Activated naive CD4-positive, alpha-beta T cell treated with anti-CD3 and anti-CD28 coated beads for 36 hours (primary cell): ENCODE measurements at places on chromosomes 6 and 20.

- no peak for DNase-seq
These were observed 50.5 kb upstream of the TRIM26 start for GRCh38 chr6:30263734-30264133.

DNA sequence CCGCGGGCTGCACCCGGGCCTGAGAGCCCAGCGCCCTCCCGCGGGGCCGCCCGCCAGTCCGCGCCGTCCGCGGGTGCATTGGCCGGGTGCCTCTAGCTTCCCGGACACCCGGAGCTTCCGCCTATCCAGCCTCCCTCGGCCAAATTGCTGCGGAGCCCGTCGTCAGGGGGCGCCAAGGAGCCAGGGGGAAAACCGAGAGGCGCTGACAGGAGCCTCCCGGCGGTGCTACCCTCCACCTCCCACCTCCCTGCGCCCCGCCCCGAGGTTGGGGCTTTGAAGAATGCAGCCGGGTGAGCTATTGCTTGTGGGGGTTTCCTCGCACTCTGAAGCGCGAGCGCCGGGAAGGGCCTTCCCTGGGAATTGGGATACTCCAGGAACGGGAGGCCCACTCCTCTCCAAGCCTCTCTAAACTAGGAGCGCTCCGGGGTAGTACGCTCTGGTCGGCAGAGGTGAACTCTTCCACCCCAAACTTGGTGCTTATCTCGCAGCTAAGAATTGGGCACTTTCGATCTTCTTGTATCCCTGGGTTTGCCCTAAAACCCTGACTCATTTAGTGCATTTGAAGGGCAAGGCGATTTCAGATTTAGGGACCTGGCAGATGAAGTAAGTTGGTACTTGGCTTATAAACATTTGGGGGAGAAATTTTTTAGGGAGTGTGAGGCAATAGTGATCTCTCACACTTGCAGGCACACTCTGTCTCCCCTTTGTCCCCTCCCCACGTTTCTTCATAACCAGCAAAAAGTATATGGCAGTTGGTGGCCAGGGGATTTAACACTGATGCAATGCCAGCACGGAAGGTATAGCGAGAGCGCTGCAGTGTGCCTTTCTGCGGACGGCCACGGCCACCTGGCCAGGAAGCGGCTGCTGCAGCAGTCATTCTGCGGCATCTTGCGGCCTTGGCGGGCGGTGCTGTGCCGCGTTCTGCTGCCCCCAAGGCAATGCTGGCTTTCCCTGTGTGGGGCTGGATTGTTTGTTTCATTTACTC is 556 bp downstream of the BEND6 start:
- peak; percentile 85 for DNase-seq

DNA sequence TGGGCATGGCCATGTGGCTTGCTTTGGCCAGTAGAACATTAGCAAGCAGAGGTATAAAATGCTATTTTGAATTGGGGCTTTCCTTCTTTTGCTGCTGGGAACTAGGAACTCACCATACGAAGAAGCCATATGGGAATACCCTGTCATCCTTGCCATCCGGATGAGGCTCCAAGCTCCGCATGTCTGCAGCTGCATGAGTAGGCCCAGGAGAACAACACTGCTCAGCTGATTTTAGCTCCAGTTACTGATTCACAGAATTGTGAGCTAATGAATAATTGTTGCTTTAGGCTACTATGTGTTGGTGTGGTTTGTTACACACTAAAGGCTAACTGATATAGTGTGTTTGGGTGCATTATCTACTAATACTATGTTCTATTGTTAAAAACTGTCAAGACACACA is 2.7 kb upstream of the PLCB4 start:
- DNase-seq: no peak

DNA sequence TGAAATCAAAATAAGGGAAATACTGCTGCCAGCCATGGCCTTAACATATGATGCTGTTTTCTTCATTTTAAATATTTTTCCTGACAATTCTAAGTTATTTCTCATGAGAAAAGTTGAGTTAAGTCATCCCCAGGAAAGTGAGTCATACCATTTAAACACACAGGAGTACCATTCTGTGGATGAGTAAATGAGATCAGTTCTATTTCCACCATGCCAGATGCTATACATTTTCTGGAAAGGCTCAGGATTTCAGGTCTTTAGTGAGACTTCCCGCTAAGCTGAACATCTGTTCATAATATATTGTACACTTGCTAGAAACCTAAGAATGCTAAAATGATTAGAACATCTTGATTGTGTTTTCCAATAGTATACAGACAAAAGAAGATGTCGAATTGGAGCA is 256.2 kb upstream of the MANEA start:
- no peak for DNase-seq

DNA sequence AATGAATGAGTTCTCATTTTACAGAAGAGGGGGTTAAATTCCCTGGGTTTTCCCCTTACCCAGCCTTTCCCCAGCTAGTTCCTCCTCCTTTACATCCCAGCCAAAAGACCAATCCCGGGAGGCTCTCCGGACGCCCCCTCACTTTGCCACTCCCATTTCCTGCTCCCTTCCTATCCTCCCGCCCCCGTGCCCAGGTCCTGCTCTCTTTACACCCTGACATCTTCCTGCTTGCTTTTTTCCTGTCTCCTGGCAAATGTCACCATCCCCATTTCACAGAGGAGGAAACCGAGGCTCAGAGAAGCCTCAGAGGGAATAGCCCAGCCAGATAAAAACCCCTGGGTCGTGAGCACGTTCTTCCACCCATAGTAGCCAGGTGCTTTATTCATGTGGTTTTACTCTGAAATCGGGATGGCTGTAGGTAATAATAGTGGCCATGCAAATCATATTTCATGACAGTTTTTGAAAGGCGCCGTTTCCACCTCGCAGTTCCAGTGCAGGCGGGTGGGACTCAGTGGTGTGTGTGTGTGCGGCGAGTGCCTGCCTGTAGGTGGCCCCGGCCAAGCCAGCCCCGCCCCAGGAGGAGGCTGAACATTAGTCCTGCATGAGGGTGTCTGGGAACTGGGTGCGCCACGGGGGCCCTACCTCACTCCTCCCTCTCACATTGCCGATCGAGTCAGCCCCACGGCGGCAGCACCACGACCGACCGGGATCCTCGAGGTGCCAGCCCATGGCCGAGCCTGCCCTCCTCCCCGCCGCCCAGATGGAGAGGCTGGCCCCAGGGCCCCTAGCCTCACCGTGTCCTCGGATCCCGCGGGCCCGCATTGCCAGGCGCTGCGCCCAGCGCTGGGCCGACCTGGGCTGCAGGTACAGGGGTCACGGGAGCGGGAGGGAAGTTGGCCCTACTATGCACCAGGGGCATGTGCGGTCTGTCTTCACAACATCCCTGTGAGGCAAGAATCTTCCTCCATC is at the start of gene ARHGAP40:
TSS of gene ARHGAP40 (plus strand) at position 594 of the 969 bp plus-strand sequence.
- DNase-seq: peak; percentile 48

GRCh38 chr6:98909236-98909635 is 38.5 kb downstream of the FBXL4 start:
- no peak for DNase-seq

DNA sequence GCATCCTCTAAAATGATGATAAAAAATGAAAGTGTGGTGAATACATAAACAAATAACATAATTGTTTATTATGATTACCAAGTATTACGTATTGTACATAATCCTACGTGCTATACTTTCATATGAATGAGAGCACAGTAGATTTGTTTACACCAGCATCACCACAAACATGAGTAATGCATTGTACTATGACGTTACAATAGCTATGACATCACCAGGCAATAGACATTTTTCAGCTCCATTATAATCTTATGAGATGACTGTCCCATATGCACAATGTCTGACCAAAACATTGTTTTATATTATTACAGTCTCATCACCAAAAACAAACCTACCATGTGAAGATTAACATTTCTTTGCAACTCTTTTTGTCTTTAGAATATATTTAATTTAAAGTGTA is 225.7 kb upstream of the TENT5A start:
- no peak for DNase-seq

DNA sequence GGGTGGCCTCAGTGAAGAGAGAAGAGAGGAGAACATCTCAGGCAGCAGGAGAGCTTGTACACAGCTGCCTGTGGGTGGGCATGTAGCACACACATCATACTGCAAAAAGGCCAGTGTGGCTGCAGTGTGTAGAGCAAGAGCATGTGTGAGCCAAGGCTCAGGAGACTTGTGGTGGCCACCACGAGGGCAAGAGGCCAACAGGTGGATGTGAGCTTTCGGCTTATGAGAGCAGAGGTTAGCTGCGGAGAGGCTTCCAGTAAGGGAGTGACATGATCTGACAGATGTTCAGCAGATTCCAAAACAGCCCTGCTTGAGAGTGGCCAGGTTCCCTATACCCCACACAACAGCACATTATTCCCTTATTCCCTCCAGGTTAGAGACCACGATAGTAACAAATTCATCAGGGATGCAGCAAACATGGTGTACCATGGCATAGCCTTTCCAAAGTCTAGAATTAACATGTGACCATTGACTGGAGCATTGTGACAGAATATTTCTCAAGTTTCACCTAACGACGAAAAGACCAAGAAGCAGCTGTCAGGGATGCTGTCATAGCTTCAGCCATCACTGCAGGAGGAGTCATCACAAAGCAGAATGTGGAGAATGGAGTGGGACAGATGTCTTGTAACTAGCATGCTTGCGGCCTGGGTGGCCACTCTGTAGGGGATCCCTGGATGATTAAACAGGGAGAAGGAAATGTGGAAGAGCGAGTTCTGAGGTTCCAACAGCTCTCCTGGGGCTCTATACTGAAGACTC is 23.1 kb downstream of the HM13 start:
- DNase-seq: no peak

DNA sequence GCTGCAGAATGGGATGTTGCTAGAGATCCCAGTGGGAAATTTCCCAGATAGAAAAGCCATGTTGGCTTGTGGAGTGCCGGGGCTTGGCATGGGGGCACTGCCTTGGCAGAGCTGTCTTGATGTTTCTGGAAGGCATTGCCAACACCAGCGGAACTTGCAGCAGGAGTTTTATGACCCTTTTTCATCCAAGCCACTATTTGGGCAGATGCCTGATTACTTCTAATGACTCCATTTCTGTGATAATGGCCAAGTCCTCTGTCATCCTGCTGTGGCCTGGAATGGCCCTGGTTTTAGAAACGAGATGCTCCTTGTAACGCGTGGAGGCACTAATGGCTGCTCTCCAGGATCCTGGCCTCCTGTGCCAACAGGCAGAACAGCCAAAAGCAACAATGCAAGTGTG is 229.0 kb downstream of the ZNF217 start:
- DNase-seq: no peak

GRCh38 chr20:44314870-44315269 is 3.9 kb upstream of the FITM2 start:
- DNase-seq: no peak

- DNase-seq: no peak
These were observed 106.4 kb upstream of the PRSS16 start for GRCh38 chr6:27140999-27141528.

- no peak for DNase-seq
These were observed 10.2 kb upstream of the SLC22A3 start for GRCh38 chr6:160337991-160338390.
